Psoas muscle (tissue), 8 donors: ENCODE measurements at places on chromosomes 7 and 10. TPM values are rescaled to one million over a fixed set of nuclear protein-coding genes. Genes with fewer than 3 reads are reported as not detected.

DNA sequence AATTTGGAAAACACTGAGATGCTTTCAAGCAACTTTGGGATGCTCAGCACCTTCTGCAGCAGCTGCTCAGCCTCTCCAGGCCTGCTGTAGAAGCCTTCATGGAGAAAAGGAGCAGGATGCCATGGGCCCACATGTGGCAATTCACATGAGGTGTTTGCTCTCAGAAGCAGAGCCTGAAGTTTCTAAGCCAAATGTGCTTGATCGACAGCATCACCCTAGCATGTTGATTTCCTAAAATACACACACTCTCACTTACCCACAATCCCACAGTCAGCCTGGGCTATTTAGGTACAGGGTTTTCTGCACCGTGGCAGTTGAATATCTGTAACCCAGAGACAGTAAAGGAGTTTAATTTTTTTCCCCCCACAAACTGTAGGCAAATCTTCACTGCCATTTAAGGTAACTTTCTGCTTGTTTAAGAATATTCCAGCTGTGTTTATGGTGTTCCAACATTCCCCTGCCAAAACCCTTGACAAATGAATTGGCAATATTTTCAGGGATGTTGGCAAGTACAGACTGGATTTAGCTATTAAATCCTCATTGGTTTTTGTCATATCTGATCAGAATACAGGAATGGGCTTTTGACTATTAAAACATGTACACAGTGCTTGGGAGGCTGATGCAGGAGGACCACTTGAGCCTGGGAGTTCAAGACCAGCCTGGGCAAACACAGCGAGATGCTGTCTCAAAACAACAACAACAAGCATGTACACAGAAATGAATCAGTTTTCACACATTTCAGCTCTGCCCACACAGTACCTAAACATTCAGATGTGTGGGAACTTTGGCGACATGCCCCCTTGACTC, 244.2 kb downstream of the CELF2 start:
- DNase-seq: no peak

GRCh38 chr7:130372402-130373165, 7.7 kb upstream of the CPA1 start:
- no peak for DNase-seq

DNA sequence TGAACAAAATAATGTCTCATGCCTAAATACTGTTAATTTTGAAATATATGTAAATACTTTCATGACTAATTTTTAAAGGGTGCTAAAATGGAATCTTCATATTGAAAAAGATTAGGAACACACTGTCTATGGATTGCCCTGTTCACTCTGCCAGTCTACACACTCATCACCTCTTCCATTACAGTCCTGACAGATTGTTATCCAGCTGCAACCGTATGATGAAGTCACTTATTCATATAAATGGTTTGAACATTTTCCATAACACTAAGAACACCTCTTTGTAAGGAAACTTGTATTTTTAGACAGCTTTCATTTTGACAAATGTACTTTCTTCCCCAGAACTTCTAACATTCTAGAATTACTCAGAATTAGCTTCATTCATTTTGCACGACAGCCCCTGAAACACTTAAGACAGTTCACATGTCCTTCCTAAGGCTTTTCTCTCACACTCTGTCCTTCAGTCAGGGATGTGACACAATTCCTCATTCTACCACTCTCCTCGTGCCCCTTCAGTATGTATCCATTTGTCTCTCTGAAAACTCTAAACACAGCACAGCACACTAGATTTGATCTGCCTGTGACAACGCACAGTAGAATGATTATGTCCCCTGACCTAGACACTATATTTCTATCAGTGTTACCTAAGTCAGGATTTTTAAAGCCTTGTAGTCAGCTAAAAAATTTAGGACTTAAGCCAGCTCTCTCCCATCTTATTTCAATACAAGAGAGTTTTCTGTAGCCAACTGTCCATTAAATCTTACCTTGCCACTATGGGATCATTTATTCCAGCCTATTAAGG, 71.9 kb downstream of the ORC5 start:
- no peak for DNase-seq

DNA sequence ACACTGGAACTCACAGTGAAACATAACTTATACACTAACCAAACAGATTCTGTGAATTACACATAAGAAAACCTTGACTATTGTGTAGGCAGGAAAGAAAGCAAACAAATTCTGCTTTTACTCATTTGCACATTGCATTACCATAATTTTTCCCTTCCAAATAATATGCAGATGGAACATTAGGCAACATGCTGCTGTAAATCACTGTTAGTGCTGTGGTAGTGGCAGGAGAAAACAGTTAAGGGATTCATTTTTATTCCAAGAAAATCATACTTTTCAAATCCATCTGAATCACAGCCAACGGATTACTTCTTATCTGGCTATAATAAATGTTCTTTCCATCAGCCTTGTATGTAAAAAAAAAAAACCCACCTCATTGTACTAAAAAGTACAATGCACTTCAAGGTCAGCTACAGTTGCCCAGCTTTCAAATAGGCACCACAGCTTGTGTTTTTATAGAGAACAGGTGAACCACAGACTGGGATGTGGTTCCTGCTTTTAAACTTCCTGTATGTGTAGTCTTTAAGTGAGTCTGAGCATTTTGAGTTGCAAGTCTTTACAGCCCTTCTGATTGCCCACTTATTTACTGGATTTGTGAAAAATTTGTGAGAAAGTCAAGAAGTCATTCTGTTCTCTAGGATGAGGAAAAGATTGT, 590.0 kb upstream of the SEMA3D start:
- no peak for DNase-seq

GRCh38 chr10:86085136-86085535, 281.5 kb downstream of the GRID1 start:
- DNase-seq: no peak

Gene PIK3CG
- 1.6 TPM for total RNA-seq

Gene UNC5B
- 1.1 TPM for total RNA-seq

DNA sequence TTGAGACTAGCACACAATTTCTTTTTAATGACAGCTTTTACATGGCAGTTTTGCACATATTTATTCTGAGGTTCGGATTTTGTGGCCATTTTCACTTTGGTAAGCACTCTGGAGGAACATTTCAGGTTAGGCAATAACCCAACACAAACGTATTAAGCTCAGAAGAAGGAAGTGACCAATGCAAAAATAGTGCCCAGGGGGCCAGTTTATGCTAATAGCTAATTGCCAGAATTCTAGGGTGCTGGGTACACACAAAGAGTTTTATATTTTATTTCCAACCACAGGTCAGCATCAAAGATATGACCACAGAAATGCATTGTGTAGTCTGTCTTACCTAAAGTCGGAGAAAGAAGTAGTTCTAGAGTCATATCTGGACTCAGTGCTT, 8.4 kb upstream of the AGR2 start:
- no peak for DNase-seq

DNA sequence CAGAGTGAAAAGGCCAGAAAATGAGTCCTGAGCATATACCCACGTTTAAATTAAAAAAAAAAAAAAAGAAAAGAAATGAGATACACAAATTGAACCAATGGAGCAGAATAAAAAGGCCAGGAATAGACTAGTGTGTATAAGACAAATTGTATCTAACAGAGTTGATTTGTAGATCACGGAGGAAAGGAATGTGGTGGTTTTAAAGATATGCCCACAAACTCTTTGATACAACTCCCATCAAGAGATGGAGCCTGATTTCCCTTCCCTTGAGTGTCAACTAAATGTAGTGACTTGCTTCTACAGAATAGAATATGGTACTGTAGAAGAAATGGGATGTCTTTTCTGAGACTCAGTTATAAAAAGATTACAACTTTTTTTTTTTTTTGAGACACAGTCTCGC, 10.4 kb downstream of the SYPL1 start:
- DNase-seq: no peak

GRCh38 chr7:116438267-116438666, 61.3 kb upstream of the CAV2 start:
- DNase-seq: no peak
